ENCODE measurements at places on chromosomes 1 and 21.
A peak's percentile ranks its signal among the peaks of the same experiment; 100 is the strongest.

- DNase-seq = no peak
These were observed 297.7 kb downstream of the PTPRC start for GRCh38 chr1:198936371-198937083.

DNA sequence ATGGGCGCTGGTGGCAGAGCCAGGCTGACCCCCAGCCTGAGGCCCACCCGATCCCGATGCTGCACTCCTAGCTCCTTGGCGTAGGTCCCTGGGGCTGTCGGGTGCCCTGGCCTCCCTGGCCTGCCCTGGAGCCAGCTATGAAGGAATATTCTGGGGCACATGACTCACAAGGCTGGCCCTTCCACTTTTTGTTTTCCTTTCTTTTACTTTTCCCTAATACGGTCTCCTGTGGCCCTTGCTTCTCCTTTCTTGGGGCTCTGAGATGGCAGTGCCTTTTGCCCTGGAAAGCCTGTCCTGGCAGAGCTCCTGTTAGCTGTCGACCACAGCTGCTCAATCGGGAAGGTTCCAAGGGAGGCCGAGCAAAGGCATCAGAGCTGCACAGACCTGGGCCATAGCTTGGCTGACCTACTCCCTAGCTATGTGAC is 22.1 kb downstream of the ARHGEF10L start:
- no peak for DNase-seq

- no peak for DNase-seq
These were observed 41.9 kb downstream of the NEK2 start for GRCh38 chr1:211633524-211633846.

DNA sequence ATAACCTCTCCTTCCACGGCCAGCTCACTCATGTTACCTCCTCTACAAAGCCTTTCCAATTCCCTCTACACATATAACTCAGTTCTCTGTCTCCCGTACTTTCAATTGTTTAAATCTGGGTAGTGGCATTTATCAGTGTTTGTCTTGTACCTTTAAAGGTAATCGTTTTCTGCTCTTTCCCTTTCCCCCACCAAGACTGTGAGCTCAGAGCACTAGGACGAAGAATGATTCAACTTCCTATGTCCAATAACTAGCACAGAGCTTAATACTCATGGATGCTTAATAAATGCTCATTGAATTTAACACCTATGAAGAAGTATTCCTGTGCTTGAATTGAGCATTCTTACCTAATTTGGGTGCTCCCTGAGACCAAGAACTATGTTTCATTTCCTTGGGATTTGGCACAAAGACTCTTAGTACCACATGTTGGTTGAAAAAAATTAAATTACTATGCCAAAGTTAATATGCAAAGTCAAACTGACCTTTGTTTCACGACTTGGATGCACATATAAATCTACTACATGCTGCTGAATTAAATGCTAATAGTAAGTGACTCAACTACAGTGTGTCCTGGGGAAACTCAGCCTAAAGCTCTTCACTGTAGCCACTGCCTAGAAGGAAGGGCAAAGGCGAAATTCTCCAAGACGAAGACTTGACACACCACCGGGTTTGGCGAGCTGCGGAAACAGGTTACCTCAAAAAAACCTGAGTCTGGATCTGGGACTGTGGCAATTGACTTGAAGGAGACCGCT is 30.6 kb upstream of the C1orf185 start:
- DNase-seq = no peak

GRCh38 chr1:86636898-86637297 is 67.5 kb upstream of the SH3GLB1 start:
- no peak for DNase-seq

GRCh38 chr1:82948386-82948785 is 1050.5 kb downstream of the TTLL7 start:
- no peak for DNase-seq

DNA sequence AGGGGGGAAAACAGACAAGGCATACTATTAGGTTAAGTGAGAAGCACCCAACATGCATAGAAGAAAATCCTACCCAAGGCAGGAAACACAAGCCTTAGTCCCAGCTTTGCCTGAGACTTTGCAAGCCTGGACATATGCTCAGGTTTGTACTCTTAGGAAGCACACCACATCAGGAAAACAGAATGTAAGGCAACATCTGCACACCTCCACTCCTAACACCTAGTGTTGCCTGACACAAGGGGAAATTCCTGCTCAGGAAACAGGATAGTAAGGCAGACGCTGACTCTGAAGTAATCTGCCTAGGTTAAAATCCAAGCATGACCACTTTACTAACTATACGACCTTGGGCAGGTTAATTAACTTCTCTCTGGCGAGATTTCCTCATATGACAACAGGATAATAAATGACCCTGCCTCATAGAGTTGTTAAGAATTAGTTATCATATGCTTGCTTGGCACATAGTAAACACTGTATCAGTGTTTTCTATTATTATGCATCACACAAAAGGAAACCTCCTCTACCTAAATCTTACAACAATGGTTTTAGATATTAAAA is 119.8 kb downstream of the ZZZ3 start:
- DNase-seq = no peak

- DNase-seq = no peak
These were observed 61.7 kb downstream of the MDM4 start for GRCh38 chr1:204577794-204578478.

DNA sequence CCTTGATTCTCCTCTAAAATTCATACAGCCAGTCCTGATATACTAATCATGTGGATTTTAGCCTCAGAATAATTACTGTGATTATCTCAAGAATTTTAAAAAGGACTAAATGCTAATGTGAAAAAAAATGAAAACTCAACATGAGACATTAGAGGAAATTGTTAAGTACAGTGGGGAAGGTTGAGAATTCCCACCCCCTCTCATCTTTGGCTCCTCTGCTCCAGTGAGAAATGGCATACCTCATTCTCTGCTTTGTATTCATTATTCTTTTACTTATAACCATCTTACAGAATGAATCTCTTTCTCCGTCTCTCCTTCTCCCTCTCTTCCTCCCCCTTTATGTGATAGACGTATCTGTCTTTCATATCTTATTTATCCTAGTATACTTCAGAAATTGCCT is 70.9 kb downstream of the DIRAS3 start:
- DNase-seq = no peak

DNA sequence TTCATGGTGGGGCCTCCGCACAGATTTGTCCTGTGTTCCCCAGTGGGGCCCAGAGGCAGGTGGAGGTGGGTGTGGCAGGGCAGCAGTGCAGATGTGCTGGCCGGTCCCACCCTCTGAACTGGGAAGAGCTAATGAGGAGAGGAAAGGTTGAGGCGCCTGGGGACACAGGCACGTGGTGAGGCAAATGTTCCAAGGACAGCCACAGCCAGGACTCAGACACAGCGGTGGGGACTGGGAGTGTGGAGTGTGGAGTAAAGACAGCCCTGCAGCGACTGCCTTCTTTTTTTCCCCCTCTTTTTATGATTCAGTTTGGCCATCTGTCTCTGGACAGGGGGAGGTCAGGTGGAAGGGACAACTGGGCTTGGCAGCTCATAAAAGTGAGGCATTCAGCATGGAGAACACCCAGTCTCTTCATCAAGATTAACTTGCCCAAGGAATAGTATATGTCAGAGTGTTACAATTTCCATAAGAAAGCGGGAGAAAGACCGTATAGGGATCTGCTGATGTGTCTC is 104.2 kb upstream of the GCLM start:
- DNase-seq = no peak

- DNase-seq = no peak
These were observed 43.2 kb downstream of the LRRC71 start for GRCh38 chr1:156963621-156964020.

DNA sequence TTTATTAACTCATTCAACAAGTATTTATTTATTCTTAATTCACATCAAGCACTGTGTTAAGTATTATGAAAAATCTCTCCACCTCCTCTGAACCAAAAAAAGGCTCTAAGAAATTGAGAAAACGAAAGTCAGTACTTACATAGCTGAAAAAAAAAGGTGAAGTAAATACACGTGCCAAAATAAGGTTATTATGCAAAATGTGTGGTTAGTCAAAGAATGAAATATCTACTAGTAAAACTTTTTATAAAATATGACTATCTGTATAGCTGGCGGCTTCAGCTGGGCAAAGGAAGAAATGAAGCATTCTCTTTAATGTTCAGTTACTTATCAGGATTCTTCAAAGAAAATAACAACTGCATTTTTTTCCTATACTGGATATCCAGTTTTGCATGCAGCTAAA is 35.5 kb upstream of the ASPM start:
- no peak for DNase-seq

DNA sequence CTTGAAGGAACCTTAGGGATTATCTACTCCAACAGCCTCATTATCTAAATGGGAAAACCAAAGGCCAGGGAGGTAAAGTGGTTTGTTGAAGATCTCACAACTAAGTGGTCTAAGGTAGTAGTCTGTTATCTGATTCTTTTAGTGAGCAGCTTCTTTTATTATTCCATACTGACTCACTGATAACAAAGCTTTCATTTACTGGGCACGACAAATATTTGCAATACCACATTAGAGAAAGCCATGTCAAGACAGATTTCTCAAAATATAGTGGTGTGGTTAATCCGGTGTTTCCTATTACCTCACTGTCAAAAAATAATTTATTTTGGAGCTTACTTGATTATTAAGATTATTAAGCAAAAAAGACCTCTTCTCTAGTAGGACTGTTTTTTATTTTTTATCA is 369.1 kb downstream of the S1PR1 start:
- no peak for DNase-seq

DNA sequence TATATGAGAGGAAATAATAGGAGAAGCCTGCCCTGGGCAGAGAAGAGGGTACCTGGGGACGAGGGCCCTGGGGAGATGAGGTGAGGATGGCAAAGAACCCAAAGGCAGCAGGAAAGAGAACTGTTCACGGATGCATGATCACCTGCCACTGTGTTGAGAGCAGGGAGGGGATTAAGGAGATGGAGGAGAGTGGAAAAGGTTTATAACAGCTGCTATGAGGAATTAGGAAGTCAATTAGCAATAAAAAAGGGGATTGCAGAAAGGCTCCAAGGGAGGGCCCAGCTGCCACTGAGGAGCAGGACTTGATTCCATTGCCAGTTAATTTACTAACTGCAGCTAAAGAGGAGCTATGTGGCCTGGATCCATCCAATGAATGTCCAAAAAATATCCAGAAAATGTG is 61.1 kb downstream of the GFI1 start:
- no peak for DNase-seq

DNA sequence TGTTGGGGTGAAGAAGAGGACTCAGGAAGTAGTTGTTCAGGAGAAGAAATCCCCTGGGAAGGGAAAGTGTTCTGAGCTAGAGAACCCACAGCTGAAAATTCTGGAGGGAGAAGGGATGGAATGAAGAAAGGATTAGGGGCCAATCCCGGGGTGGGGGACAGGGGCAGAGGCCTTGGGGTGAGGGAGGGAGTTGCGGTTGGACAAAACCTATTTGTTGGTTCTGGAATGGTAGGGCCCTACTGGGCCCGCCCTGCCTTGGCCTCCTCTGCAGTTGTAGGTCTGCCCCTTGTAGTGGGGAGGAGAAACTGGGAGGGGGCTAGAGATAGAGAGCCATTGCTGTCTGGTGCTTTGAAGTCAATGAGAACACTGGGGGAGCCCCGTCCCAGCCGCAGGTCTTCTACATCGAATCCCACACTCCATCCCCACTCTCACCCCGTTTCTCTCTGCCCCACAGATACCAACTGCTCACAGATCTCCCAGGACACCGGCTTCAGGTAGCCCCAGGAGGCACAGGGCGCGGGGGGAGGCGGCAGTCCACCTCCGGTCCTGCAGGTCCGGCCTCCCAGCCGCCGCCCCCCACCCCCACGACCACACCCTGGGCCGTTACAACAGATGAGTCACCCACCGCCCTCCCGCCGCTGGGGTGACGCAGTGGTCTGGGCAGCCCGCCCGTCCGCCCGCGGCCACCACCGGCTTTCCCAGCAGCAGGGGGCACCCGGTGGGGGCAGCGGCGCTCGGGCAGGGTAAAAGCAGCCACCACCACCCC is 1.1 kb downstream of the TAGLN2 start:
- DNase-seq = peak; percentile 24

DNA sequence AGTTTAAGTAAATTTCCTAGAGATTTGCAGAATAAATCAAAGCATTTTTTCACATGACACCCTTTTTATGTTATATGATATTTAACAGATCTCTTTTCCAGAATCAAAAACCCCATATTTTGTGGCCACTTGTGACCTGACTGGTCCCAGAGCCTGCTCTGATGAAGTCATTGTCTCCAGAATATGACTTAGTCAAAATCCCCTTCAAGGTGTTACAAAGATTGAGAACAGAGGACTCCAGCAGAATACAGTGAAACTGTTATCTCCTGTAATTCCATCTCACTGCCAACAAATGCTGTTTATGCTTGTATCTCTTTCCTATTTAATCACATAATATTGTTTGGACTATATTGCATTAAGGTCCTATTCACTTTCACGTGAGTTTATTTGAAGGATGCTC is 25.6 kb downstream of the RGS1 start:
- DNase-seq = no peak

- DNase-seq = no peak
These were observed 120.5 kb upstream of the WNT4 start for GRCh38 chr1:22263359-22263758.

- no peak for DNase-seq
These were observed 202.6 kb upstream of the COA6 start for GRCh38 chr1:234170622-234171021.

DNA sequence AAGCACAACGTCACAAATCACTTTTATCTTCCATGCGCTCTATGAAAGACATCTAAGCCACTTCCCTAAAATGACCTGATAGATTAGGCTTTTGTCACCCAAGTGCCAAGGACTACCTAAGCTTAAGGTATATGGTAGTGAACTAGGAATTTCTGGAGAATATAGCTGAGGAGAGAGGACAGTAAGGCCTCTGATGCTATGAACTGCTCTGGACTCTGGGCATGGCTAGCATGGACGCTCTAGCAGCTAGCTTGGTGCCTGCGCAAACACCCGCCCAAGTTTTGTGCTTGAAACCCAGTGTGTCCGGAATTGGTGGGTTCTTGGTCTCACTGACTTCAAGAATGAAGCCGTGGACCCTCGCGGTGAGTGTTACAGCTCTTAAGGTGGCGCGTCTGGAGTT is 42.5 kb downstream of the OR10J5 start:
- DNase-seq = no peak

DNA sequence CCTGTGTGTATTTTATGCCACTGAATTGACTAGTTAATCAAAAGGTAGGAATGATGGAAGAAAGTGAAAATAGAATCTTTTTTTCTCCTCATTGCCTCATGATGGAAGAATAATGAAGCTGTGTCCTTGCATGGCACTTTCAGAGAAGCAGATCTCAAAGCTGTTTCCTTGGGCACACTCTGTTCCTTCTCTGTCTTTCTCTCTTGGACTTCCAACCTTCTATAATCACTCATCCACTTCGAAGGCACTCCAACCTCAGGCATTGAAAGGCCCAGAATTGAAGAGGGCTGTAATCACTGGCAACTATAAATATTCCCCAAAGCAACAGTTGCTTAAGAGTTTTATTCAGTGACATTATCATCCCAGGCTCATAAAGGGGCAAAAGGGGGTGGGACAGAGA is 31.1 kb upstream of the DNASE2B start:
- DNase-seq = no peak

Measured in stimulated activated CD4-positive, alpha-beta T cell treated with anti-CD3 and anti-CD28 coated beads, TNF-alpha, amount 100 ng/mL, for 24 hours (primary cell).